Prostate gland (tissue), 2 donors: ENCODE measurements at places on chromosomes 2 and 18. TPM values are rescaled to one million over a fixed set of nuclear protein-coding genes. Genes with fewer than 3 reads are reported as not detected.

GRCh38 chr2:182597570-182598295 lies 118.3 kb upstream of the DNAJC10 start:
- H3K4me3 ChIP-seq = no peak overlapping the region
- no peak for DNase-seq
- H3K36me3 ChIP-seq = no peaks in the 10 kb centered on the region
- H3K27ac ChIP-seq = no peak overlapping the region
- H3K27me3 ChIP-seq = no peaks in the 10 kb centered on the region

- H3K27me3 ChIP-seq = no peaks in the 10 kb centered on the region
- no peak for DNase-seq
- no peak overlapping the region for H3K4me3 ChIP-seq
Measured at GRCh38 chr2:66201242-66201641, 233.7 kb upstream of the MEIS1 start.

DNA sequence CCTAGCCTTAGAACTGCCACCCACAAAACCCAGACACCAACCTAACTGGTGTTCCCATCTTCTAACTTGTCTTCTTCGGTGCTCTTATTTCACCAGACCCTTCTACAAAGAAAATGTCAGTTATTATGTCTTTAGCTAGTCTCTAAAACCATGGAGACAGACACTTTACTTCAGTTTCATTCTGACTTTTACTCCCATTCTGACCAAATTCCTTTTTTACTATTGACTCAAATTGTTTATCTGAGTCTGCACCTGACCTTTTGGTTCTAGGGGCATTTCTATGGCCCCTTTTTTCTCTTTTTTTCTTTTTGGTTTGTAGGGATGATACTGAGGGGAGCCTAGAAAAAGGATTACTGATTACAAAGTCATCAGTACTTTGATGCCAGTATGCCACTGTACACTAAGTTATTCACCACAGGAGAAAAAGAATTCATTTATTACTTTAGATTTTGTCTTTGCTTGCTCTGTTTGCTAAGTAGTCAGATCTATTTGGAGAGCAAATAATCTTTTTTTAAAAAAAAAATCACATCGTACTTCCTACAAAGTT lies 6.8 kb upstream of the SLC1A4 start:
- H3K27ac ChIP-seq = no peak overlapping the region
- no peak for DNase-seq
- no peaks in the 10 kb centered on the region for H3K27me3 ChIP-seq
- H3K4me3 ChIP-seq = no peak overlapping the region
- no peaks in the 10 kb centered on the region for H3K4me1 ChIP-seq

Gene STK16
- total RNA-seq = 20.5 TPM

DNA sequence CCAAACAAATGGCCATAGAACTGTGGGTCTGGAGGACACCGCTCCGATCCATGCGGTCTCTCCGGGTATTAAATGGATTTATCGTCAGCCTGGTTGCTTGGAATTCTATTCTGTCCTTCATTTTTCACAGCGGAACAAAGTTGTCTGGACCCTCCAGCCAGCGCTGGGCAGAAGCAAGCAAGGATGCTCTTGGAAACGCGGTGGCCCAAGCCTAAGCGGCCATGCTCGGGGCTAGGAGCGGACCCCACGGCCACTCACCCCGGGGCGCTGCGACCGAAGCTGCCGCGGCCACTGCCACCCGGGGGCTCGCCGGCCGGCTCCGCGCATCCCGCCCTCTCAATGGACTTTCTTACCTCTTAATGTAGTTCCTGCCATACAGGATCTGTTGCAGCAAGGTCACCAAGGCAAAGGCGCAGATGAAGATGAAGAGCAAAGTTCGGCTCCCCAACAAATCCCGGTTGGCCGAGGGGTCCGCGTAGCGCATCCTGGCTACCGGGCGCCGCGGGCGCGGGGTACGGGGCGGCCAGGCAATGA lies 761 bp downstream of the ST8SIA5 start:
- H3K36me3 ChIP-seq = no peaks in the 10 kb centered on the region
- H3K27me3 ChIP-seq = peaks cover 4% of the 10 kb centered on the region
- H3K4me1 ChIP-seq = no peaks in the 10 kb centered on the region
- H3K4me3 ChIP-seq = no peak overlapping the region
